Esophagus muscularis mucosa (tissue), 4 donors: ENCODE measurements at places on chromosomes 1 and 21. TPM values are rescaled to one million over a fixed set of nuclear protein-coding genes. Genes with fewer than 3 reads are reported as not detected.

The ZDHHC18 gene
- total RNA-seq: 31.7 TPM

The CPTP gene
- 44.9 TPM for total RNA-seq

GRCh38 chr21:45073301-45074047 is 906 bp upstream of the ADARB1 start:
- H3K4me1 ChIP-seq: peaks cover 28% of the 10 kb centered on the region
- H3K27ac ChIP-seq: peak overlapping the region; percentile 99
- DNase-seq: no peak
- no peaks in the 10 kb centered on the region for H3K27me3 ChIP-seq
- H3K36me3 ChIP-seq: no peaks in the 10 kb centered on the region

GRCh38 chr1:44973645-44974044 is 12.8 kb downstream of the EIF2B3 start:
- no peak for DNase-seq
- H3K27ac ChIP-seq: no peak overlapping the region
- no peaks in the 10 kb centered on the region for H3K4me1 ChIP-seq
- H3K4me3 ChIP-seq: no peak overlapping the region

GRCh38 chr21:41761934-41762635 is 4.8 kb downstream of the RIPK4 start:
- H3K4me1 ChIP-seq: peaks cover 37% of the 10 kb centered on the region
- no peak for DNase-seq
- H3K27ac ChIP-seq: peak overlapping the region; percentile 12
- peak overlapping the region; percentile 30 for H3K4me3 ChIP-seq
- H3K27me3 ChIP-seq: peaks cover 13% of the 10 kb centered on the region
- no peaks in the 10 kb centered on the region for H3K36me3 ChIP-seq

DNA sequence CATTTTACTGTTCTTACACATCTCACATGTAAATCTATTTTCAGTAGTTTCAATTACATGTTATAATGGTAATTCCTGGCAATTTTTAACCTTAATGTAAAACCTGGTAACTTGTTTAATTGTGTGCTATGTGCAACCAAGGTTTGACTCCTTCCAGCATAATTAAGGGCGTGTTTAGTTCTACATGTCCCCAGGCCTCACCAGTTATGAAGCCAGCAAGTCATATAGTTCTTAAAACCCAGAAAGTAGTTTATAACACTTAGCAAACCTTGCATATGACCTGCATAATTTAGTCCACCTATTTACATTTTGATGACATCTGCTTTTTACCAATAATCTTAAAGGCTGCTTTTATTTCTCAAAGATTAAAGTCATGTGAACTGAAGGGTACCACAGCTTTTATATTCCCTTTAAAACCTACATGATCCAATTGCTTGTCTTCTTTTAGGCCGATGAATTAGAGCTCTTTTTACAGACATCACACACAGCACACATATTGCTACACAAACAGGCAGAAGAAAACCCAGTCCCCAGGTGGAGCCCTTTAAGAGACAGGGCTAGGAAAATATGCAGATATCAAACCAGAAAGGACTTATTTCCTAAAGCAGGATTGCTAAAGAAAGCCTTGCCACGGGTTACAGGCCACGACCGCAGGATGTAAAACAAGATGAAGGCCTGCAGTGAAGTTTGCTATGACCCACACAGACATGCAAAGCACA is 23.2 kb upstream of the SYCP1 start:
- no peaks in the 10 kb centered on the region for H3K36me3 ChIP-seq

The RNF186 gene
- not detected for total RNA-seq

GRCh38 chr1:42930178-42931107 is 28.2 kb downstream of the SLC2A1 start:
- DNase-seq: no peak
- no peak overlapping the region for H3K27ac ChIP-seq
- H3K36me3 ChIP-seq: peaks cover 48% of the 10 kb centered on the region
- peaks cover 15% of the 10 kb centered on the region for H3K4me1 ChIP-seq
- no peaks in the 10 kb centered on the region for H3K27me3 ChIP-seq

The CCDC27 gene
- not detected for total RNA-seq

DNA sequence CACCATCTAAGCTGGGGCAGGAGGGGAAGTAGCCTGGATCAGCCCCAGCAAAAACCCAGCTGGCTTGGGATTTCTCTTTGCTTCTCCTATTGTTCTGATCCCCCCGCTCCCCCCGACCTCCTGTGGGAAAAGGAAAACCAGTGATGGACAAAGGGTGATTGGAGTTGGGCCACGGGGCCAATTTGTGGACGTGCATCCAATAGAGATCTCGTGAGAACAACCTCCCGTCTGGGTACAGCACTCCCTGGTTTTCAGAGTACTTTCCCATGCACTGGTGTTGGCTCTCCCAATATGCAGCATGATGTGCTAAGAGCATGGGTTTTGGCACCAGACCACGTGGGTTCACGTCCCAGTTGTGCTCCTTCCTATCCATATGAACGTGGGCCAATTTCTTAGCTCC is 9.0 kb downstream of the BLACAT1 start:
- DNase-seq: no peak
- H3K4me1 ChIP-seq: peaks cover 39% of the 10 kb centered on the region
- no peak overlapping the region for H3K27ac ChIP-seq
- no peak overlapping the region for H3K4me3 ChIP-seq
- peaks cover 32% of the 10 kb centered on the region for H3K27me3 ChIP-seq

DNA sequence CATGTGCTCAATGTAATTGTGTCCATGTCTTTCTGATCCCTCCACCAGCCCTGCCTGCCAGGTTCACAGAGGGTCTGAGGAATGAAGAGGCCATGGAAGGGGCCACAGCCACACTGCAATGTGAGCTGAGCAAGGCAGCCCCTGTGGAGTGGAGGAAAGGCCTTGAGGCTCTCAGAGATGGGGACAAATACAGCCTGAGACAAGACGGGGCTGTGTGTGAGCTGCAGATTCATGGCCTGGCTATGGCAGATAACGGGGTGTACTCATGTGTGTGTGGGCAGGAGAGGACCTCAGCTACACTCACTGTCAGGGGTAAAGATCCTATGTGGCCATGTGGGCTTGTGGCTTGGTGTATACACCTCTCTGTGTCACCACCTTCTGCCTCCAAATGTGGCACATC is 91.4 kb downstream of the OBSCN start:
- DNase-seq: no peak
- no peaks in the 10 kb centered on the region for H3K27me3 ChIP-seq
- H3K4me3 ChIP-seq: no peak overlapping the region
- H3K27ac ChIP-seq: no peak overlapping the region
- H3K4me1 ChIP-seq: no peaks in the 10 kb centered on the region

GRCh38 chr1:11944358-11944931 is 9.9 kb downstream of the PLOD1 start:
- H3K36me3 ChIP-seq: peaks cover 35% of the 10 kb centered on the region
- no peak overlapping the region for H3K27ac ChIP-seq
- DNase-seq: no peak
- no peak overlapping the region for H3K4me3 ChIP-seq
- peaks cover 22% of the 10 kb centered on the region for H3K4me1 ChIP-seq
- no peaks in the 10 kb centered on the region for H3K27me3 ChIP-seq

- no peaks in the 10 kb centered on the region for H3K36me3 ChIP-seq
- peaks cover 28% of the 10 kb centered on the region for H3K27me3 ChIP-seq
- H3K4me1 ChIP-seq: peaks cover 8% of the 10 kb centered on the region
- H3K4me3 ChIP-seq: no peak overlapping the region
Observed at GRCh38 chr21:42153746-42154145, 65.2 kb upstream of the ABCG1 start.

The PTPRU gene
- total RNA-seq: 28.0 TPM

- H3K36me3 ChIP-seq: no peaks in the 10 kb centered on the region
- peaks cover 18% of the 10 kb centered on the region for H3K4me1 ChIP-seq
- no peak overlapping the region for H3K27ac ChIP-seq
- no peaks in the 10 kb centered on the region for H3K27me3 ChIP-seq
- DNase-seq: no peak
Observed at GRCh38 chr1:89269277-89269676, 3.4 kb downstream of the GBP5 start.

The INAVA gene
- total RNA-seq: not detected

GRCh38 chr1:109256971-109257681 is 7.8 kb downstream of the CELSR2 start:
- no peak overlapping the region for H3K4me3 ChIP-seq
- H3K36me3 ChIP-seq: peaks cover 35% of the 10 kb centered on the region
- no peak for DNase-seq
- H3K27ac ChIP-seq: no peak overlapping the region

GRCh38 chr1:7280347-7280960 is 490.6 kb upstream of the VAMP3 start:
- no peaks in the 10 kb centered on the region for H3K27me3 ChIP-seq
- H3K36me3 ChIP-seq: no peaks in the 10 kb centered on the region
- H3K4me3 ChIP-seq: no peak overlapping the region
- peak; percentile 86 for DNase-seq
- H3K4me1 ChIP-seq: no peaks in the 10 kb centered on the region

DNA sequence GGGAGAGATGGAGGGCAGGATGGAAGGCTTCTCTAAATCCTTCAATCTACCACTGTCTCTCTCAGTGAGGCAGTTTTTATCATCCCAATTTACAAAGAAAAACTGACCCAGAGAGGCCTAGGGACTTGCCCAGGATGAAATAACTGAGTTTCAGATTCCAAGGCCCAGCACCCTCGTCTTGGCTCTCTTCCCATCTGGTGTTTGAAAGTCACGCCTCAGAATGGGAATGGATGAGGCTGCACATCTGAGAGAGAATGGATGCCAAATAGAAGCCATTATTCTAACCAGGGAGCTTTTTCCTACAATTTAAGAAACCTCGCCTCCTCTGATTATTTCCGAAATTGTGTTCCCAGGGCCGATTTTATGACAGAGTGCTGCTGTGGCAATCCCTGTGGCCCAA is 10.6 kb upstream of the KCNN3 start:
- no peak overlapping the region for H3K4me3 ChIP-seq
- H3K4me1 ChIP-seq: peaks cover 9% of the 10 kb centered on the region
- no peak for DNase-seq
- H3K27ac ChIP-seq: no peak overlapping the region
- H3K36me3 ChIP-seq: no peaks in the 10 kb centered on the region

GRCh38 chr21:42833859-42834725 is 45.2 kb downstream of the WDR4 start:
- DNase-seq: peak; percentile 82
- no peak overlapping the region for H3K4me3 ChIP-seq
- no peaks in the 10 kb centered on the region for H3K36me3 ChIP-seq
- H3K27me3 ChIP-seq: peaks cover 5% of the 10 kb centered on the region
- H3K27ac ChIP-seq: no peak overlapping the region

The CR1L gene
- not detected for total RNA-seq

DNA sequence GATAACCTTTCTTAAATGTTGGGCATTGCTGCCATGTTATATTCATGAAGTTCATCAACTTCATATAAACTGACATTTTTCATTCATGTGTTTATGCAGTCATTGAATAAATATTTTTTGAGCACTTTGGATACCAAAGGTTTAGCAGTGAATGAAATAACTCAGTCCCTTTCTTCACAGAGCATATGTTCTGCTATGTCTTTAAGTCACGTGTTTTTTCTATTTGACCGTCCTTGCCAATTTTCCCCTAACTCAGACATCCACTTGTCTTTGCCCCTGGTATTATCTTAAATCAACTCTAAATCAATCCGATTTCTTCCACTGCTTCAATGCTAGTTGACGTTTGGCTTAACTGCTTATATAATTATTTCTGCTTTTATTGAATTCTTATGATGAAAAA is 16.6 kb downstream of the ADARB1 start:
- no peak overlapping the region for H3K27ac ChIP-seq
- no peak for DNase-seq
- no peaks in the 10 kb centered on the region for H3K27me3 ChIP-seq

DNA sequence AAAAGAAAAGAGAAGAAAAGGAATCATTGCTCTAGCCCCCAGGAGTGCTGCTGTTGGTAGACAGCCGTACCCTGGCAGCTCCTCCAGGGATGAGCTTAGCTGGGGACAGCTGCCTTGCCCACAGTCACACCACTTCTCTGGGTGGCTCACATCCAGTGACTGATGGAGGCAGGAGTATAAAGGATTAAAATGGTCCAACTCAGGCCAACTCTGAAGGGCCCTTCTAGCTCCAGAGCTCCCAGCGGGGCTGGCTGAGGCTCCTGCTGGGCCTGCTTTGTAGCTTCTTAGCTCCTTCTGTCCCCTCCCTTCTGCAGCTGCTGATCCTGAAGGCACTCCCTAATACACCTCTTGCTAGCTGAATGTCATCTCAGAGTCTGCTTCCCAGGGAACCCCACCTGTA is 4.4 kb downstream of the CITED4 start:
- H3K4me3 ChIP-seq: no peak overlapping the region
- no peaks in the 10 kb centered on the region for H3K36me3 ChIP-seq
- no peak overlapping the region for H3K27ac ChIP-seq
- H3K27me3 ChIP-seq: no peaks in the 10 kb centered on the region
- no peak for DNase-seq
- H3K4me1 ChIP-seq: peaks cover 18% of the 10 kb centered on the region

The DIO1 gene
- total RNA-seq: not detected

DNA sequence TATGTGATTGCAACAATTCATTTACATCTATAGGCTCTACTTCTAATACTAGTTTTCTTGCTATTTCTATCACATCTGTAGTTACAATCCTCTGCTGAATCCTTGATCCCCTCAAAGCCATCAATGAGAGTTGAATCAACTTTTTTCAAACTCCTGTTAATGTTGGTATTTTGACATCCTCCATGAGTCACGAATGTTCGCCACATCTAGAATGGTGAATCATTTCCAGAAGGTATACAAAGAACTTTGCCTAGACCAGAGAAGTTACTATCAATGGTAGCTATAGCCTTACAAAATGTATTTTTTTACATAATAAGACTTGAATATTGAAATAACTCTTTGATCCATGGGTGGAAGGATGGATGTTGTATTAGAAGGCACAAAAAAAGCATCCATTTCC is 110.0 kb downstream of the AMY1C start:
- no peak for DNase-seq
- H3K4me1 ChIP-seq: no peaks in the 10 kb centered on the region
- H3K36me3 ChIP-seq: no peaks in the 10 kb centered on the region

The SPRR5 gene
- not detected for total RNA-seq

DNA sequence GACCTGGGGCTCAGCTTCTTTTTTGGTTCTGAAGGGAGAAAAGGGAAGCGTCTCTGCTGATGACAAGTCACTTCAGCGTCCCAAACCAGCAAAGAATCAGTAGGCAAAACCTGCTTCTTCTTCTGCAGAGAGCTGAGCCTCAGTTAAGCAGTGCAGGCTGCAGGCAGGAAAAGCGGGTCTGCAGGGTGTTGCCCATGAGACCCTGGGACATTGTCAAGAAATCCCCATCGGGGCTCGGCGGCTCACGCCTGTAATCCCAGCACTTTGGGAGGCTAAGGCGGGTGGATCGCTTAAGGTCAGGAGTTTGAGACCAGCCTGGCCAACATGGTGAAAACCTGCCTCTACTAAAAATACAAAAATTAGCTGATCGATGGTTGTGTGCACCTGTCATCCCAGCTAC is 16.7 kb downstream of the CLDN14 start:
- DNase-seq: no peak
- no peaks in the 10 kb centered on the region for H3K4me1 ChIP-seq
- peaks cover 59% of the 10 kb centered on the region for H3K27me3 ChIP-seq
- no peak overlapping the region for H3K27ac ChIP-seq
- no peaks in the 10 kb centered on the region for H3K36me3 ChIP-seq

GRCh38 chr1:60963167-60963940 is 119.0 kb upstream of the NFIA start:
- no peak overlapping the region for H3K4me3 ChIP-seq
- H3K36me3 ChIP-seq: no peaks in the 10 kb centered on the region
- no peak for DNase-seq
- no peaks in the 10 kb centered on the region for H3K27me3 ChIP-seq

- H3K4me3 ChIP-seq: no peak overlapping the region
- DNase-seq: no peak
- H3K27ac ChIP-seq: no peak overlapping the region
- H3K4me1 ChIP-seq: no peaks in the 10 kb centered on the region
Observed at GRCh38 chr1:31441970-31442647, 29.1 kb downstream of the SERINC2 start.

- H3K4me3 ChIP-seq: no peak overlapping the region
- peaks cover 26% of the 10 kb centered on the region for H3K4me1 ChIP-seq
- no peak overlapping the region for H3K27ac ChIP-seq
- H3K27me3 ChIP-seq: no peaks in the 10 kb centered on the region
- H3K36me3 ChIP-seq: no peaks in the 10 kb centered on the region
Observed at GRCh38 chr1:7292714-7293419, 478.2 kb upstream of the VAMP3 start.

The PTAFR gene
- 8.1 TPM for total RNA-seq
